ENCODE measurements at places on chromosomes 7 and 10.

GRCh38 chr7:74376256-74377036 lies 77.3 kb upstream of the GTF2IRD1 start:
- no peak for DNase-seq

DNA sequence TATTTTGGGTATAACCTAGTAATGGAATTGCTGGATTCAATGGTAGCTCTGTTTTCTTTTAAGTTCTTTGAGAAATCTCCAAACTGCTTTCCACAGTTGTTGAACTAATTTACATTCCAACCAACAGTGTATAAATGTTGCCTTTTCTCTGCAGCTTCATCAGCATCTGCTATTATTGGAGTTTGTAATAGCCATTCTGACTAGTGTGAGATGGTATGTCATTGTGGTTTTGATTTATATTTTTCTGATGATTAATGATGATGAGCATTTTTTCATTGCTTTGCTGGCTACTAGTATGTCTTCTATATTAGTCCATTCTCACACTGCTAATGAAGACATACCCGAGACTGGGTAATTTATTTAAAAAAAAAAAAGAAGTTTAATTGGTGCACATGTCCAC lies 248.6 kb upstream of the MAGI2 start:
- DNase-seq = peak; percentile 9

DNA sequence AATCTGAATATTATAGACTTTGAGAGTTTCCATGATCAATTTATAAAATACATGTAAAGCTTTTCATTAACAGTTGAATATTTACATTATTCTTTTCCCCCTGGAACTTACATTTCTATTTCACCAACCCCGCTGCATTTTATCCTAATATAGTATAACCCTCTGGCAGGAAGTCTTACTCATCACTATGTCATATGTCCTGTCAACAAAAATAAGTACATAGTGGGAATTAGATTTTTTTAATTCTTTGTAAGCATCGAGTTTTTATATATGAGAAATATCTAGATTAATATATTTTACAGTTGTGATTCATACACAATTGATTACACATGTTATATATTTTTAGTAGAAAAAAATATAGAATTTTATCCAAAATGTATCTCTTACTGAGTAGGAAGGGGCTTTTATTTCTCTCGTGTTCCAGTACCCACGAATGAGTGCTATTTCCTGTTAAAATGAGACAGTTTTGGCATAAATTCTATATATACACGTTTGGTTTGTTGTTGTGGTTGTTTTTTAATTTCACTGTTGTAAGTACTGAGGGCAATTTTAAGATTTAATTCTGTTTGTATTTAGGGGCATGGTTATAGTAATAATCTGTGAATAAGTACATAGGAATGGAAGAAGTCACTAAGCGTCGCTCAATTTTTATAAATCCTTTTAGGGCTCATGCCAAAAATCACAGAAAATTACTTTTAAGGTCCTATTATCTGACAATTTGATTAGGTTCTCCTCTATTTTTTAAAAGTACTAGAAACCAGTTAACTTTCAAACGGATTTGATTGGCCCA lies 87.1 kb downstream of the HECW1 start:
- DNase-seq = peak; percentile 49

- no peak for DNase-seq
Observed at GRCh38 chr7:153835103-153835502, 217.1 kb upstream of the DPP6 start.

- no peak for DNase-seq
Observed at GRCh38 chr7:27109466-27110185, 7.1 kb upstream of the HOXA2 start.

DNA sequence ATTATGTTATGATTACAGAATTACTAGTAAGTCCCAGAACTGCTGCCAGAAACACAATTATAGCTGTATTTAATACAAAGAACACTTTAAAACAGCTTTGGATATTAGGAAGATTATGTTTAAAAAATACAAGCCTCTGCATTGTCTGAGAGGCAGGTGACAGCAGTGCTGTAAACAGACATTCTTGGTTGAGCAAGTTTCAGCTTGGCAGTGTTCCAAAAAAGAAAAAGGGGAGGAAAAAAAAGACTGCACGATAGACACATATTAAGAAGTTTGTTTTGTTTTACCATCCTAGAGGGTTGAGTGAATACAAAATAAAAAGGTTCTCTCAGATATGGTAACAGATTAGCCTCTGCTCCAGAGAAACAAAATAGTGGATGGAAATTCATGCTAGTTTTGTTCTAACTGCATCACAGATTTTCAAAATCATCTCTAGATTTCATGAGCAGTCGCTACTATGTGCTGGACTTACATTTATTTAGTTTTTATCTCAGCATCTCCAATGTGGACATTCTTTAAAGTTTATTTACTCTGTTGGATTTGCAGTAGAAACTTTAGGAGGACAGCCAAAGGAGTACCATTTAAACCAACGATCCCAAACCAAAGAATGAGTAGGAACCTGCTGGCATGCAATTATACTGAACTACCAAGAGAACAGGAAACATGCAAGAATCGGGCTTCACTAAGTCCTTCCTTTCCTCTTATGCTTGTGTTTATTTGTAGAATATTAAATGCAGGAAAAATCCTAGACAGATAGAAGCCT lies 9.0 kb downstream of the FAM204A start:
- DNase-seq = no peak

- no peak for DNase-seq
Observed at GRCh38 chr7:139505563-139505962, 17.9 kb upstream of the CLEC2L start.

GRCh38 chr7:142030294-142030693 lies 34.6 kb downstream of the MGAM start:
- DNase-seq = no peak

DNA sequence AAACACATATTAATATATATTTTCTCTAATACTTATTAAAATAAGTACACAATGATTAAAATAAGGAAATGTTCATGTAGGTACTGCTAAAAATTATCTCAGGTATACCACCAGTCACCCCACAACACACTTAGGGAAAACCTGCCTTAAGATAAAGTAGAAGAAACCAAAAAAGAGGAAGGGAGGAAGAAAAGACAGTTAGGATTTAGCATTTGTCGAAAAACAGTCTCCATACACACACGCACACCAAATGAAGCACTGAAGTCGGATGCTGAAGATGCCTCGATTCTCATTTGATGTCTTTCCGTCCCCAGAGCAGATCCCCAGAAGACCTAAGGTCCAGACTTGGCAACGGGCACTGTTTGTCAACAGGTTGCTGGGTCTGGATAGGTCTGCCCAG lies 30.0 kb upstream of the ARID5B start:
- no peak for DNase-seq

GRCh38 chr10:103685880-103686669 lies 169.3 kb downstream of the SH3PXD2A start:
- DNase-seq = no peak

- no peak for DNase-seq
Observed at GRCh38 chr10:122304054-122304579, 33.0 kb downstream of the BTBD16 start.

DNA sequence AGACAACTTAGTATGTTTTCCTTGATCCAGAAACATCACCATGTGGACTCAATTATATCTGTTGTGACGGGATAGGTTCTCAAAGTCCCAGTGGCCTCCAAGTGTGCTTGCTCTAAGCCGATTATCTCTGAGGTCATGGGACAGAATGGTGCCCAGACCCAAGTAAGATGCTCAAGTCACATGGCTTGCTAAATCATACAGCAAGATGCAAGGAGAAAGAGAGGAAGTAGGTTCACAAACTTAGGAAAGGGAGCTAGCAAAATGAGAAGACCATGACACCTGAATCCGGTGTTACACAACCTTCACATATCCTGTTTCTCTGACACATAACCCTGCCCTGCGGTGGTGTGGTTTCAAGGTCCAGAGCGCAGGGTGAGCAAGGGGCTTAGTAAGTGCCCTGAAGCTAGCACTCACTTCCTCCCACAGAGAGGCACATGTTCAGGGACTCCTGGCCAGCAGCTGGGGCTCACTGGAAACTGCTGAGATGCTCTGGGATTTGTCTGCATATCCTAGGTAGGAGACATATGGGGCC lies 590.9 kb upstream of the ANKRD30A start:
- DNase-seq = no peak

DNA sequence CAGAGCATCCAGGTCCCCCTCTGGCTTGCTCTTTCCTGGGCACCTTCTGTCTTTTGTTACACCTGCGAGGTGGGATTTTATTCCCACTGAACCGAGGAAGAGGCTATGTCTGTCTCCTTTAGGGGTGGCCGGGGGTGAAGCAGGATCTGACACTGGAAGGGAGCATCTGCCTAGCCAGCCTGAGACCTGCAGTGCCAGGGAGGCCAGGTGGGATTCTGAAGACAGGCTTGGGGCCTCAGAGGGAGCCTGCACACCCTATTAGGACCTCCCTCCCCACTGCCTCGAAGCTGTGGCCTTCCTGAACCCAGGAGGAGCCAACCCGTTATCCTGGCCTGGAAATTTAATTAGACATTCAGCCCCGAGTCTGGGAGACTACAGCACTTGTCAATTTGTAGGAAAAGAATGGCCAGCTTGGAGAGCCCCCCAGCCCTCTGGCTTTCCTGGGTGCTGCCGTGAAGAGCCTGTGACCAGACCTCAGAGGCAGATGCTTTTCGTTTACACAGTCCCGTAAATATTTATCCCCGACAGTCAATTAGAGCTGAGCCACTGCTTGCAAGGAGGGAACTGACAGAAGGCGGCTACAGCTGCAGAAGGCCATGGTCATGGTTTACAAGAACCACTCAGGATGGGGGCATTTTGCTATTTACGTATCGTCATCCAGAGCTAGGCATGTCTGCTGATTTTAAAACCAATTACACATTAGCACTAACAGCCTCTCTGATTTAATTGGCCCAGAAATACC lies 19.7 kb downstream of the CHAT start:
- no peak for DNase-seq

DNA sequence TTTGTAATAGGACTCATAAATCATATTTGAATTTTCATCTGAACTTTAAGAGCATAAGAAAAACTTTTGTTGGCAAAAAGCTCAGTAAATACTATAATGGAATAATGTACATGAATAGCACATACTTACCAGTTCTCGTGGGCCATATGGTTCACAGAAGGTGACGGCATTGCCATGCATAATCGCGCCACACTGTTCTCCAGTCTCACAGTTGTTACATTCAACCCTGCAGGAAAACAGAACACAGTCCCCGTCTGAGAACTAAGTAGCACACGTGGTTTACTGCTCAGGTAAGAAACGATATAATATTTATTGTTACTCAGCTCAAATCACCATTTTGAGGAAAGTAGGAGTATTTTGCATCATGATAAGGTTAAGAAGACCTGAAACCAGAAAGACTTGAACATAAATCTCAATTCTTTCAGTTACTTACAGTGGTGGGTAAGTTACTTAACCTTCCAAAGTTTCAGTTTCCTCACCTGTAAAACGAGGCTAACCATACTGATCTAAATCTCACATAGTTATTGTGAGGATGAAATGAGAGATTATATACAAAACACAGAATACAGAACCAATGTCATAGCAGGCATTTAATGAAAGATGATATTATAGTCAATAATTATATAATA lies 261.4 kb downstream of the RELN start:
- DNase-seq = no peak

GRCh38 chr10:124886195-124886594 lies 55.7 kb upstream of the ZRANB1 start:
- no peak for DNase-seq

GRCh38 chr7:119413314-119413805 lies 859.6 kb upstream of the KCND2 start:
- no peak for DNase-seq

- DNase-seq = no peak
Observed at GRCh38 chr7:141512597-141512996, 38.6 kb upstream of the AGK start.

DNA sequence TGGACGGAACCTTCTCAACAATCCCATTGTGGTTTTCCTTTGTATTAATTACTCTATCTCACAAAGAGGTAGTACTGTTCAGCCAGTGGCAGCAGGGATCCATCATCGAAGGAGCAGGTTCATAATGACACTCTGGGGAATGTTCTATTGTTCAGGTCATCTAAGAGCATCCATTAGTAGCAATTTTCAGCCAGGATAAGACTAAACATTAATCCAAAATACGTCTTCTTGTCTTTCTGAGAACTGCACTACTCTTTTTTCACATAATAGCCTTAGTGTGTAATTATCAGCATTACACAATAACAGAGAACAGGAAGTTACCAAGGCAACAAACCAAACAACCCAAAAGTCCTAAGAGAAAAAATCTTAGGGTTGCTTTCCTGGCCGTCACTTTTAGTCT lies 259.5 kb upstream of the VWC2 start:
- DNase-seq = no peak

DNA sequence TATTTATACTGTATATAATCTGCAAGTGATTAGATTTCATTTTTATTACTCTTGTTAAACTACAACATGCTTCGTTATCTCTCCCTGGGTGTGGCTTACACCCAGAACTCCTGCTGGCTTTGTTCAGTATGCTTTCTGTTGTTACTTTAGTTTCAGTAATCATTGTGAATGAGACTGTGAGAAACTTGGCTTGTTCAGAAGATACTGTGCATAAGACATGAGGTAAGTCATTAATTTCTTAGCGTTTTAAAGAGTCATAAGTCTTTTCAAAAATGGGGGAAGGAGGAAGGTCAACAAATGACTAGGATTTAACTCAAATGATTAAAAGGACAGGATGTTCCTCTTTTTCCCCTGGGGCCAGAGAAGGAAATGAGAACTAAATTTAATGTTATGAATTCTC lies 11.6 kb upstream of the ADD3 start:
- no peak for DNase-seq

GRCh38 chr10:78752221-78752620 lies 316.5 kb upstream of the ZMIZ1 start:
- DNase-seq = no peak

GRCh38 chr7:37546677-37547076 lies 98.0 kb upstream of the ELMO1 start:
- no peak for DNase-seq

DNA sequence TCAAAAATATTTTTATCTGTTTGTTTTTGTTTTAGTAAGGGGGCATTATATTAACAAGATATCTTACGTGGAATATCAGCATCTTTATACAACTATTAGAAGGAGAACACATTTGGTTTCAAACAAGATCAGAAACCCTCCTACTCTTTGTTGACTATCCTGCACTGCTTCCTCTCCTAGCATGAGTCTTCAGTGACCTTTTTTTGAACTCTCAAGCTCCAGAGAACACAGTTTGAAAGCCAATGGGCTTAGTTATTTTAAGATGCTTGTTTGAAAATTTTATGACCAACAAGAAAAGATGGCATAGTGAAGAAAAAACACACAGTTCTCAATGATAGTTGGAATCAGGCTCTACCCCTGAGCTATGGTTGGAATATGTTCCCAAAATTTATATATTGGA lies 37.2 kb upstream of the RTKN2 start:
- no peak for DNase-seq

- DNase-seq = no peak
Observed at GRCh38 chr7:136247211-136247610, 270.1 kb upstream of the MTPN start.

- DNase-seq = no peak
Observed at GRCh38 chr10:128468462-128468861, 342.2 kb upstream of the MKI67 start.

- DNase-seq = no peak
Observed at GRCh38 chr7:15580604-15581351, 19.0 kb upstream of the AGMO start.

GRCh38 chr10:79056736-79057391 lies 11.9 kb upstream of the ZMIZ1 start:
- DNase-seq = no peak

Measured in fibroblast of skin of left biceps (primary cell).